ENCODE measurements at places on chromosomes 2 and 18.

- DNase-seq = no peak
Measured at GRCh38 chr2:176171351-176172006, 14.4 kb downstream of the HOXD3 start.

DNA sequence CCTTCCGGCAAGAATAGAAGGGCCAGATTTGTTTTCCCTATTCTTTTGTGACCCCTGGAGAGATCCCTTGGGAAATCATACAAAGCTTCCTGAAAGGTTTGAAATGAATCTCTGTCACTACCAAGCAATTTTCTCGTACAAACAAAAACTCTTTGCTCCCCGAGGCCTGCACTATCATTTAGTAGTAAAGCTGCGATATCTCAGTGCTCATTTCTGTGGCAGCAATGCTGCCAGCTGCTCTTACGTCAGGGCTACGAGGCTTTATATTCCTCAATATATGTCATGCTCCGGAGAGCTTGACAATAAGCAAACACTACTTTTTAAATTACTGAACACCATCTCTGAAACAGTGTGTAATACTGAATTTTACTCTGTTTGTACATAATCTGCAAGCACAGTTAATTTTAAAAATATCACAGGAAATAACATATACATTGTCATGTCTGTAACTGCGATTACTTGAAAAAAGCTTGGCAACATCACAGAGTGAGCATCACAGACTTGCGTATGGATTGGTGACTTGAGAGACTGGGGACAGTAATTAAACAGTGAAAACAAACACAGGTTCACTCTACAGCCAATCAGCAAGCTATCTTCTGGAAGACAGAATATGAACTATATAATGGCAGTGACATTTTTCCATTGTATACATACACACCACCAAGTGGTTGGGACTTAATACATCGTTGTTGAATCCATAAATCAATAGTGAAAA is 403.3 kb upstream of the NETO1 start:
- no peak for DNase-seq

DNA sequence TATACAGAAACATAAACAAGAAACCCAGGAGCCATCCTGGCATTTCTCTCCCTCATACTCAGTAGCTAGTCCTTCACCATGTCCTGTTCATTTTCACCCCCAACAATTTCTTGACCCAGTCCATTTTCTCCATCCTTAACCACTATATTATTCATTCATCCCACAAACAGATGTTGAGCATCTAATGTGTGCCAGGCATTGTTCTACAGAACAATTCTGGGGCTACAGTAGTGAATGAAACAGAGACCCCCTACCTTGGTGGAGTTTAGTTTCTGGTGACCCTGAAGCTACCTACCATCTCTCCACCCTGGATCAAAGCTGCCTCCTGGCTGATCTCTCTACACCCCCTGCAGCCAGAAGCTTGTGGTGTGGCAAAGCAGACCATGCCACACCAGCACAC is 27.5 kb upstream of the BZW1 start:
- no peak for DNase-seq

DNA sequence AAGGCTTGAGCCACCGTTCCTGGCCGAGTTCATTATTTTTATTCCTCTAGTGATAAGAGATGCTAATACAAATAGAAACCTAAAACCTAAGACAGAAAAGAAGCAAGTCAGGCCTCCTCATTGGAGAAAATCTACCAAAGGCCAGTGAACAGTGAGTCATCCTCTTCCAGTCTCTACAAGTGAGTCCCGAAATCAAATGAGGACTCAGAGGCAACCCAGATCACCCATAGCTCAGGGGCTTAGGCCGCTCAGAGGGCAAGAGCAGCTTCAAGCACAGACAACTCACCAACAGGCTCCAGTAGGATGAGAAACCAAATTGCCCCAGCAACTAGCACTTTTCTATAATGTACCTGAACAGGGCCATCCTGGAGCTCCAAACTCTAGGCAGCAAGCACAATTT is 42.7 kb upstream of the ACMSD start:
- no peak for DNase-seq

DNA sequence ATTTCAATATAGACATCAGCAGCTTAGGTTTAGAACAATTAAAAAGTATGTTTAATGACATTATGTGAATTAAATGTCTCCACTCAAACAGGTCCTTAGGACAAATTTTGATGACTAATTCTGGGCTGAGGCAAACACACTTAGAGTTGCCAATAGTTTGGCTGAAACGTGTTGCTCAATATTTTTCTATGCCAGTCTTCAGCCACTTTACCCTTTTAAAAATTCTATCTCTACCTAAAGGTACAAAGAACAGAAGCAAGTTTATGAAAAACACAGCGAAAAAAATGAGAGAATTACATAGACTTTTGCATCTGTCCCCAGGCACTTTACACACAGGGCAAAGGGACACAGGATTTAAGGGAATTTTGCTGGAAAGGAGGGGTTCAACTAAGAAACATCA is 4.5 kb downstream of the IDH1 start:
- peak; percentile 54 for DNase-seq

- DNase-seq = no peak
Measured at GRCh38 chr18:3538954-3539617, 89.1 kb downstream of the TGIF1 start.

- peak; percentile 55 for DNase-seq
Measured at GRCh38 chr18:47283476-47283875, 32.0 kb upstream of the SKOR2 start.

- no peak for DNase-seq
Measured at GRCh38 chr2:44804406-44805265, 136.9 kb upstream of the SIX3 start.

- peak; percentile 72 for DNase-seq
Measured at GRCh38 chr18:7987284-7987976, 420.3 kb downstream of the PTPRM start.

- no peak for DNase-seq
Measured at GRCh38 chr2:187124529-187124928, 275.6 kb upstream of the ZSWIM2 start.

- DNase-seq = no peak
Measured at GRCh38 chr2:3483227-3483985, 35.9 kb downstream of the ADI1 start.

DNA sequence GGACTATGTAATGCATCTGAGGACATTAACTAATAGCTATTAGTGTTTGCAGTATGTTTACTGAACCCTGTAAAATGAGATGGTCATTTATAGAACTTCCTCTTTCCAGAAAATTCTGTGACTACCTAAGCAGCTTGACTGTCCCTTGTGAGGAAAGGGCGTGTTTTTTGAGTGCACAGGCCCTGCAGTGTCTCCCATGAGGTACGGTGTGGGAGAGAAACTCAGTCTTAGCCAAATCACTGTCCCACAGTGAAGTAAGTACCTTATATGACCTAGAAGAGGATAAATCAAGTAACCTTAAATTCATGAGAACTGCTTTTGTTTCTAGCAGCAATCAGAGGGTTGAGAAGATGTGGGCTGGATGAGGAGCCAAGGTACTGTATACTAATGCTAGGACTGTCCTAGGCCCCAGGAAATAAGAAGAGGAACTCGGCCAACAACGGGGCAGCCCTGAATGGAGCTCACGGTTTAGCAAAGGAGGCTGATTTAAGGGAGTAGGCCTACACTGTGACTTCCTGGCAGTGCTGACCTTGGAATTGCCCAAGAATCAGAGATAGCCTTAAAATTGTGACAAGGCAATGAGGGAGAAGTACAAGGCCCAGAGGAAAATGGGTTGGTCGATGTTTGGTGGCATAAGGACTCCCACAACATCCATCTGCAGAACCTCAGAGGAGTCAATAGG is 103.5 kb upstream of the CTAGE1 start:
- no peak for DNase-seq

Data from cardiac fibroblast (primary cell).